NCI-H2029 treated with DMSO at 0.1 percent for 48 hours (cell line): ENCODE measurements at places on chromosomes 1 and 21.
A peak's percentile ranks its signal among the peaks of the same experiment; 100 is the strongest.

DNA sequence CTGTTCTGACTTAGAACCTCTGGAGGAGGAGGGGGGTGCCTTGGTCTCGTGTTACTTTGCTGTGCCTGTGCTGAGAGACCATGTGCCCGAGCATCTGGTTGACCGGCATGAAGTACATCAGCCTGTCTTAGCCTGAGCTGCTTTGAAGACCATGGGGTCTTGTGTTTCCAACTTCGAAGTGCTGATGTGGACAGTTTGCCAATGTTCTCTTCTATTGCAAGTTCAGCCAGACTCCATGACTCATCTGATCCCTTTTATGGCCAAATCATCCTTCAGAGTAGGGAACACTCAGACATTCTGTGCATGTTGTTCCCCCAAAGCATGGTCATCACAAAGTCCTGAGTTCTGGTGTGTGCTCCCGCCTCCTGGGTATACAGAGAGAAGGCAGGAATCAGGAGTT, 6.0 kb upstream of the PLA2G2C start:
- DNase-seq = no peak

GRCh38 chr21:36976882-36977651, 10.6 kb upstream of the HLCS start:
- no peak for DNase-seq

DNA sequence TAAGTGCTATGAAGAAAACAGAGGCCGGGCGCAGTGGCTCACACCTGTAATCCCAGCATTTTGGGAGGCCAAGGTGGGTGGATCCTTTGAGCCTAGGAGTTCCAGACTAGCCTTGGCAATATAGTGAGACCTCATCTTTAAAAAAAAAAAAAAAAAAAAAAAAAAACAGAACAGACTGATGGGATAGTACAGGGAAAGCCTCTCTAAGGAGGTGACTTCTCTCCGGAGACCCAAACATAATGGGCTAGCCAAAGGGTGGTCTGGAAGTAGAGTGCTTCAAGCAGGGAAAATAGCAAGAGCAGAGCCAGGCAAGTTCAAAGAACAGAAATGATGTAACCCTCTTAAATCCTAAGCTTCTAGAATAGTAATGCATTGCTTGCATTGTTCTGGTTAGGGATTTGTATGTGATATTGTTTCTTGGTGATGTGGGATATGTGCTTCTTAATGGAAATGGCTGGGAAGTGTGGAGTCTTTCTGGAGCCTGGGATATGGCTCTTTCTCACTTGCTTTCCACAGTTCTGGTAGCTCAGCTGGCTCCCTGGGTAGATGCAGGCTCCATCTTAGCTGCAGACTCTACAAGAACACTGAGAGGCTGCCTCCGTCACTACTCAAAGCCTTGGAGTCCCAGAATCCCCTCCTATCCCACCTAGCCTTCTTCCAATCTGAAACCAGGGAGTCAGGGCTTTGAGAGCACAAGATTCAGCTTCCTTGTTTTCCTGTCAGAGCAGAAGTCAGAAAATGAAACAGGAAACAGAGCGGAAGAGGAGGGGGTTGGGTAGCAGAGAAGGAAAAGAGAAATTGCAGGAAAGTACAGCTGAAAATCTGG, 1.9 kb upstream of the PIGV start:
- DNase-seq = no peak

GRCh38 chr1:110811529-110811928, 61.4 kb upstream of the CD53 start:
- no peak for DNase-seq

DNA sequence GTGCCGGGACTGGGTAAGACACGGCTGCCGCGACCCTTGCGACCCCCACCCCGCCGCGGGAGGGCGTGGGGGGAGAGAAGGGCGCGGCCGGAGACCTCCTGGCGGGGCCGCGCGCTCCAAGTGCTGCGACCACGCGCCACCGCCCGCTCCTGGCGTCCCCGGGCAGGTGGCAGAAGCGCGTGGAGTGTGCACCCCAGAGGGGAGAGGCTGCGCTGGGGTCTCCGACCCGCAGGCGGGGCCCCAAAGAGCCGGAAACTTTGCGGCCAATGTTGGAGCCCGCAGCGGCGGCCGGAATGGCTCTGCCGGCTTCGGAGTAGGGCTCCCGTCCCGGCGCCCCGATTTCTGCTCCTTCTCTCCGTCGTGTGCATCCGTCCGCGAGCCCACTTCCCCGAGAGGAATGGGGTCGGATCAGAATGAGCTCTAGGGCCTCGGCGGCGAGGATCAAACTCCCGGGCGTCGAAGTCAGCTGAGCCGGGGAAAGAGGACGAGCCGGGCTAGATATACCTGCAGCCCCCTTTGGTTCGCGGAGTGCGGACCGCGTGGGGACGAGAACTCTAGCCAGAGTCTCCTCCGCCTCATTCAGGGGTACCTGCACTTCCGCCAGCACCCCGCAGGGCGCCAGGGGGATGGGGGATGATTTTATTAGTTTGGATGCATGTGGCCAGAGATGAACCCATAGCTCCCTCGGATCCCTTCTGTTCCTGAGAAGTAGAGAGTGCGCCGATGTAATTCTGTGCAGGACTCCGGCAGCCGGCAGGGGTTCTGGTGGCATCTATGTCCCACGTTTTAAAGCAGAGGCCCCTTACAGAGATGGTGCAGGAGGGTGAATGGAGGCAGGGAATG, 751 bp downstream of the STUM start:
- DNase-seq = no peak

DNA sequence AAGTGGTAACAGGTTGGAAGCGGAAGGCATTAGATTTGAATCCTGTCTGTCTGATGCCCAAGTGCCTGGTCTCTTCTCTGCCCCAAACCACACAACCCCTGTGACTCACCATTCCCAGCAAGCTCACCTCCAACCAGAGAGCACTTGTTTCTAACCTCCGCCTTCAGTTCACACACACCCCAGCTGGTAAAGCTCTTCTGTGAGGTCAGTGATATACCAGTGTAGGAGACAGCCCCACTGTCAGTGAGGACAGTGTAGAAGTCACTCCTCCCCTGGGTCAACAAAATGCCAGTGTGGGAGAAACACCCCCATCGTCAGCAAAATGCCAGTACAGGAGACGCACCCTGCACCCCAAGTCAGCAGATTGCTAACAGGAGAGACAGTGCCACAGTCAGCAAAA, 2.6 kb downstream of the RIMS3 start:
- no peak for DNase-seq

DNA sequence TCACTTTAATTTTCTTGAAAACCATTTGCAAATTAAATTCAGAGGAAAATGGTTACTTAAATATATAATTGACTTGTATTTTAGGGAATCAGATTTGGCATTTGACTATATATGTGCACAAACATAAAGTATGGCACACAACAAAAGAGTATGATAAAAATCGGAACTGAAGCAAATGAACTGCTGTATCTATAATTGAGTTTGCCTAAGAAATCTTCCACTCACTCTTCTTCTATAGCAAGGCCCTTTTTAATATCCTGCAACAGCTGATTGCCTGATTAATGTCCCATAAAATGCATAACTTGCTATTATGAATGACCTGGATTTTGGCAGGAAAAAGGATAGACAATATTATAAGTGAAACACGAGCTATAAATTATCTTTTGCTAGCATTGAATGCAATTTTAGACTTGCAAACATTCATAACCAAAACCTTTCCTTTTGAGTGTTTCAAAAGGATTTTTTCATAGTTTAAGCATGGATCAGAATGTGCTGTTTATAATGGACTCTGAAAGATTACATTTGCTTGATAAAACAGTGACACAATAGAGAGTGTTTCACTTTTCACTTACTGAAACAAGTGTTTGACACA, 2204.3 kb downstream of the MRPL39 start:
- DNase-seq = no peak

DNA sequence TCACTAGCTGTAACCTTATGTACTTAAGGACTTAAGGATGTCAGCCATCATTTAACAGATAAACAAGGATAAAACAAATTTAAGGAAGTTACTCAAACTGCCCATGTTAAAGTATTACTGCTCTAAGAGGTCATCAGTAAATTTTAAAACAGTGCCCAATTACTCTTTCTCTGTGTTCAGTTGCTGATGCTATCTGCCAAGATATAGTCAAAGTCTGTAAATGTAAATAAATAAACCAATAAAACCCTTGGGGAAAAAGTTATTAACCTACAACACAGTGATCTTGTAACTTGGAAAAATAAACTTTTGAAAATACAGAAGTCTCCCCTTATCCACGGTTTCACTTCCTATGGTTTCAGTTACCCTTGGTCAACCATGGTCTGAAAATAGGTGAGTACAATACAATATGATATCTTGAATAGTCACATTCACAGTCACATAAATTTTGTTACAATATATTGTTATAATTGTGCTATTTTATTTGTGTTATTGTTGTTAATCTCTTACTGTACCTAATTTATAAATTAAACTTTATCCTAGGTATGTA, 501.8 kb downstream of the LMO4 start:
- DNase-seq = no peak

DNA sequence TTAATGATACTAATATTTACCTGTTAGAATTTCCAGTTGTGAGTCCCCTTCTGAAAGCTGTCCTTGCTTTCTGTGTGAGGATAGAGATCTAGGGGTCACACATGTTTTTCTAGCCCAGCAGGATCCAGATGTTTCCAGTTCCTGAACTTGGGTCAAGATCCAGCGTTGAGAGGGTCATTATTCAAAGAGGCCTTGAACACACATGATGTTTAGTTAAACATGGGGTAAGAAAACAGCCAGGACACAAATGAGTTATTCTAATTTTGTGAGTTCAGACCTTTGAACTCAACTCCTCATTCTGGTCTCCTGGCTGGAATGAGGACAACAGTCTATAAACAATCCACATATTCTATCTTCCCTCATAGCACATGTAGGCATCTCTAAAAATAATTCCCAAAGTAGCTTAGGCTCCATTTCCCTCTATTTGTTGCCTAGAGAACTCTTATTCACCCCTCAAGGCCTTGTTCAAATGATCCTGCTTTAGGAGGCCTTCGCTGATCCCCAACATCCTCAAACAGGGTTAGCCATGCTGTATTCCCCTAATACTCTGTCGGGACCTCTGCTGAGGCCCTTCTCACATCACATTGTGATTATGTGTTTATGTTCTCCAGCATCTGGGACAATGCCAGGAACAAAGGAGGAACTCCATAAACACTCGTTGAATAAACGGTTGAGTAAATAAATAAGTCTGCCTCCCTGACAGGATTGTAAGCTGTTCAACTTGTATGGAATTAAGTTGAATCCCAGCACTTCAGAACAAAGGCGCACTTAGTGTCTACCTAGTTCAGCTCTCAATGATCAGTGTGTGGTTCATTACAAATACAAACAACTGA, 15.0 kb upstream of the KCNN3 start:
- peak; percentile 11 for DNase-seq

- DNase-seq = no peak
These were observed 21.8 kb upstream of the FBXO28 start for GRCh38 chr1:224092111-224092510.

GRCh38 chr1:153942766-153943549, 3.6 kb downstream of the DENND4B start:
- DNase-seq = no peak

DNA sequence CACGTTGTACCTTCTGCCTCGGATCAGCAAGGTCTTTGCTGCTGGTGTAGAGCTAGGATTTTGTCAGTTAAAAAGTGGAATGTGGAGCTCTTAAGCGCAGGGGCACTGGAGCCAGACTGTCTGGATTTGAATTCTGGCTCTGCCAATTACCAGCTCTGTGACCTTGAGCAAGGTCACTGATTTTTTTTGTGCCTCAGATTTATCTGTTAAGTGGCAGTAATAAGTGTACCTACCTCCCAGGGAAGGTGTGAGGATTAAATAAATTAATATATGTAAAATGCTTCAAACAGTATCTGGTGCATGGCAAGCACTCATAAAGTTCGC, 40.3 kb downstream of the UBE2U start:
- DNase-seq = no peak

DNA sequence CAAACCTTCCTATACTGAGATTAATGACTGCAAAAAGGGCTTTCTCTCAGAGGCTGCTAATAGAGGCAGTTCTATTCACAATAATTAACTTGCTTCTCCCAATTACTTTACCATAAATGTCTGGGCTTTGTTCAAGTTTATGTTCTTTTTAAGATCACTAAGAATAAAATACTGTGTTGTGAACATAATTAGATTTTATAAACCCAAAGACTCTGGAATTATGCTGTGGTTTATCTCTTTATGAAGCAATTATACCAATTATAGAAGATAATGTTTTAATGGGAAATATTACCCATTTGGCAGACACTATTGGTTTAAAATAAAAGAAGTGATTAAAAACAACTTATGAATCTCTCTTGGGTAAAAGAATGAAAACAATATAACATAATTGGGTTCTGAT, 43.5 kb upstream of the IL12RB2 start:
- DNase-seq = no peak
